Stimulated activated CD8-positive, alpha-beta memory T cell treated with anti-CD3 and anti-CD28 coated beads, Interleukin-7, amount 100 ng/mL, for 4 hours (primary cell): ENCODE measurements at places on chromosomes 5 and 9.

- no peak for DNase-seq
These were observed 74.3 kb upstream of the SPEF2 start for GRCh38 chr5:35543408-35543807.

GRCh38 chr5:80763211-80763610, 108.4 kb upstream of the DHFR start:
- no peak for DNase-seq

DNA sequence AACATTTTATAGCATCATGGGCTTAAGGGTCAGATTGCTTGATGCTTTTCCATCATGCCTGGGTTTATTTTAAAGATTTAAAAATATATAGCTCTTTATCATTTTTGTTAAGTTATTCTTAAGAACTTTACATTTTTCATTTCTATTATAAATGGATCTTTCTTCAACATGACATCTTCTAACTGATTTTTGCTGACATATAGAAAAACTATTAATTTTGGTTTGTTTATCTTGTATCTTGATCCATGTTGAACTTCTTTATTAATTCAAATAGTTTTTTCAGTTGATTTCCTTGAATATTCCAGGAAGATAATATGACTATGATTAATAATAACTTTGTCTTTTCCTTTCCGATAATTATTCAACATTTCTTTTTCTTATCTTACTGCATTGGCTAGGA, 237.9 kb upstream of the CLINT1 start:
- no peak for DNase-seq

GRCh38 chr9:114694719-114695269, 12.8 kb upstream of the TEX48 start:
- no peak for DNase-seq

DNA sequence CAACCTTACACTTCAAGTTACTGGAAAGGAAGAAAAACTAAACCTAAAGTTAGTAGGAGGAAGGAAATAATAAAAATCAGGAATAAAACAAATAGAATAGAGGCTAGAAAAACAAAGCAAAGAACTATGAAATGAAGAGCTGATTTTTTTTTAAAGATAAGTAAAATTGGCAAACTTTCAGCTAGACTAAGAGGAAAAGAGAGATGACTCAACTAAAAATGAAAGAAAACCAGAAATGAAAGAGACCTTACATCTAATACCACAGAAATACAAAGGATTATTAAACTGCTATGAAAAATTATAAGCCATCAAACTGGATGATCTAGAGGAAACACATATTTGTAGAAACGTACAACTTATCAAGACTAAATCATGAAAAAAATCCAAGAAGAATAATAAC, 60.0 kb downstream of the PRRC1 start:
- no peak for DNase-seq

GRCh38 chr9:107288701-107289100, 5.6 kb downstream of the RAD23B start:
- no peak for DNase-seq

GRCh38 chr5:176676361-176676824, 29.1 kb downstream of the TSPAN17 start:
- DNase-seq: no peak
